SJSA1 (cell line): ENCODE measurements at places on chromosomes 1 and 21. TPM values are rescaled to one million over a fixed set of nuclear protein-coding genes. Genes with fewer than 3 reads are reported as not detected.
A peak's percentile ranks its signal among the peaks of the same experiment; 100 is the strongest.

COA7 gene
- total RNA-seq = 9.4 and 12.3 TPM in 2 replicates

- no peak for DNase-seq
- H3K4me1 ChIP-seq = 0 out of 2 replicates have a peak, but pooled peaks cover 4% of the 10 kb centered on the region
- H3K36me3 ChIP-seq = peaks cover 54% of the 10 kb centered on the region
- no peak overlapping the region for H3K4me3 ChIP-seq
These were observed 39.1 kb downstream of the NIPAL3 start for GRCh38 chr1:24454673-24455072.

DNA sequence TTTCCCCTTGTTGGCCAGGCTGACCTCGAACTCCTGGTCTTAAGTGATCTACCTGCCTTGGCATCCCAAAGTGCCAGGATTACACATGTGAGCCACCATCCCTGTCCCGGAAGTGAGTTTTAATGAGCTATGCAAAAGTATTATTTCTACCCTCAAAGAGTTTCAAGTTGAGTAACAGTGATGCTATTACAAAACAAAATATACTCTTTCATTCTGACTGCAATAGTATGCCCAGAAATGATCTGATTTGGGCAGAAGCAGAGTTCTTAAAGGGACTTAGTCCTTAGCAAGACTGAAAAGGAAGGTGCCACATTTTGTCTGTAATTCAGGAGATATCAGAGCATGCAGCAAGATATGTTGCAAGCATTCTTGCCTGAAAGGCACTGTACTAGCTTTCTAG, 375.4 kb downstream of the NUF2 start:
- H3K27me3 ChIP-seq = no peaks in the 10 kb centered on the region
- no peak overlapping the region for H3K4me3 ChIP-seq
- no peaks in the 10 kb centered on the region for H3K36me3 ChIP-seq
- H3K4me1 ChIP-seq = no peaks in the 10 kb centered on the region
- no peak overlapping the region for H3K27ac ChIP-seq
- DNase-seq = no peak

DNA sequence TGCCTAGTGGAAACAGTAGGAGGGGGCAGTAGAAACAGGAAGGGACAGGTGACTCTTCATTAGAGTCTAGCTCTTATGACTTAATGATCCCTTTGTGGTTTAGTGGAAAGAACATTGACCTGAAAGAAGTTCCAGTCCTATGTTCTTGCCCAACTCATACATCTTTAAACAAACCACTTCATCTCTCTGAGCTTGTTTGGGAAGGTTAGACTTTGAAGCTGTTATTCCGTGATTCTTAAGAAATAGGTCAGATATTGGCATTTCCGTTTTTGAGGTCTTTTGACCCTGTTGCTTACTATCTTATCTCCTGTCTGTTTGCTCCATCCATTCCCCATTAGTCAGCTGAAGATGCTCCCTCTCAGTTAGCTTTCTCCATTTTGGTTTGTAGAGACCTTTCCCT, 38.5 kb downstream of the MTR start:
- no peaks in the 10 kb centered on the region for H3K4me1 ChIP-seq
- no peak overlapping the region for H3K4me3 ChIP-seq
- no peak for DNase-seq
- H3K36me3 ChIP-seq = peaks cover 72% of the 10 kb centered on the region

DNA sequence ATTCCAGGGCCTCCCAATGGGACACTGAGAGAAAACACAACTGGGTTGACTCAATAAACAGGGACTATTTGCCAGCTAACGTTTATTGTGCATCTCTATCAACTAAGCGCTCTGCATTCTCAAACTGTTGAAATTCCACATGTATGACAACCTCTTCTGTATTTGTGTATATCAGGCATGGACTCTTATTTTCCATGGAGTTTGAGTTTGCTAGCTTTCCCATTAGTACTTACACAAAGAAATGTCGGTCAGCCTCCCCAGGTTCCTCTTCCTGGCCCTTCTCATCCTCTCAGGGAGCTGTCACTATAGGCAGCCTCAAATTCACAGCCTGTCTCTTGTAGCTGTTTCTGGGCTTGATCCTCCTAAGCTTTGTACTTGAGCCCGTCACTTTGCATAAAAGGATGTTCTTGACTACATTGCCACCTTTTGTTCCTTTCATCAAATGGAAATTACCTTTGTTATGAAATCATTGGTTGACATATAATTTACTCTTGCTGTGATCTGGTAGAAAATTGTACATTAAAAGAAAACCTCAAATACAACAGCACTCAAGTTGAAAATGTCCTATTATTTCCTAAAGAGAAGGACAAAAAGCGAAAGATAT, 60.0 kb upstream of the NTPCR start:
- H3K27me3 ChIP-seq = no peaks in the 10 kb centered on the region
- H3K4me3 ChIP-seq = no peak overlapping the region
- H3K4me1 ChIP-seq = peaks cover 22% of the 10 kb centered on the region
- no peak for DNase-seq
- peak overlapping the region; percentile 61 for H3K27ac ChIP-seq

PDE4B gene
- total RNA-seq = 4.9 and 12.4 TPM in 2 replicates
